ENCODE measurements at places on chromosomes 5 and 9. TPM values are rescaled to one million over a fixed set of nuclear protein-coding genes. Genes with fewer than 3 reads are reported as not detected.

EPB41L4A gene
- total RNA-seq, result 10.2 TPM

ODF2 gene
- total RNA-seq, result 14.6 TPM

PKD2L2 gene
- total RNA-seq, result 0.49 TPM

TAF11L10 gene
- not detected for total RNA-seq

TRPM3 gene
- 0.02 TPM for total RNA-seq

WDR31 gene
- 8.1 TPM for total RNA-seq

DAB2IP gene
- 47.1 TPM for total RNA-seq

PDE6A gene
- total RNA-seq, result 0.23 TPM

VCAN gene
- 23.4 TPM for total RNA-seq

SLC26A2 gene
- 8.1 TPM for total RNA-seq

CCDC152 gene
- total RNA-seq, result 3.2 TPM

OSMR gene
- total RNA-seq, result 15.9 TPM

CYLC2 gene
- not detected for total RNA-seq

EGFLAM gene
- total RNA-seq, result 12.5 TPM

SAXO1 gene
- 0.11 TPM for total RNA-seq

HMCN2 gene
- total RNA-seq, result 5.8 TPM

STK32A gene
- 0.16 TPM for total RNA-seq

KLHL3 gene
- total RNA-seq, result 56.6 TPM

BTNL3 gene
- not detected for total RNA-seq

LCN1 gene
- not detected for total RNA-seq

FGF10 gene
- total RNA-seq, result 0.25 TPM

CBY3 gene
- not detected for total RNA-seq

PLAC8L1 gene
- total RNA-seq, result 0.59 TPM

CD72 gene
- total RNA-seq, result 10.0 TPM

GKAP1 gene
- total RNA-seq, result 12.7 TPM

TAF1L gene
- not detected for total RNA-seq

SLC25A51 gene
- 21.6 TPM for total RNA-seq

C5orf46 gene
- 4.6 TPM for total RNA-seq

ASPN gene
- 25.8 TPM for total RNA-seq

WNT8A gene
- not detected for total RNA-seq

GADD45G gene
- total RNA-seq, result 34.8 TPM

IRX1 gene
- total RNA-seq, result 0.16 TPM

ENHO gene
- 0.52 TPM for total RNA-seq

FBLL1 gene
- total RNA-seq, result 0.38 TPM

GAPVD1 gene
- 36.8 TPM for total RNA-seq

OLFML2A gene
- total RNA-seq, result 71.1 TPM

CDKN2AIPNL gene
- 28.5 TPM for total RNA-seq

TRIP13 gene
- total RNA-seq, result 0.96 TPM

PLAA gene
- total RNA-seq, result 34.5 TPM

SGCD gene
- 150 TPM for total RNA-seq

LSM11 gene
- 0.97 TPM for total RNA-seq

TYRP1 gene
- 60.1 TPM for total RNA-seq

EDIL3 gene
- 10.3 TPM for total RNA-seq

TSPAN17 gene
- 50.6 TPM for total RNA-seq

SEC24A gene
- 8.6 TPM for total RNA-seq
